ENCODE measurements at places on chromosomes 7 and 10.

GRCh38 chr7:159031750-159032149 is 112.9 kb downstream of the VIPR2 start:
- ATAC-seq: no peak

GRCh38 chr10:132884691-132885271 is 57.6 kb downstream of the CFAP46 start:
- no peak for ATAC-seq

DNA sequence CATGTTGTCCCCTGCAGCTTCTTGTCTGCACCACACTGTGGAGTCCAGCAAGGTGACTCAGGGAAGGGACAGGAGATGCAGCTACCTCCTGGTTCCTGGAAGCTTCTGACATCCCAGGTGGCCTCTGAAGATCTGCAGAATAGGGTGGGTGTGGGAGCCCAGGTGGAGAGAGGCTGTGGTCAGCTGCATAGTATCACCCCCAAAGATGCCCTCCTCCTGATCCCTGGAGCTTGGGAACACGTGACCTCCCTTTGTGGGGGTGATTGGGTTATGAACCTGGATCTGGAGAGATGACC is 25.4 kb downstream of the CALML3 start:
- ATAC-seq: no peak

DNA sequence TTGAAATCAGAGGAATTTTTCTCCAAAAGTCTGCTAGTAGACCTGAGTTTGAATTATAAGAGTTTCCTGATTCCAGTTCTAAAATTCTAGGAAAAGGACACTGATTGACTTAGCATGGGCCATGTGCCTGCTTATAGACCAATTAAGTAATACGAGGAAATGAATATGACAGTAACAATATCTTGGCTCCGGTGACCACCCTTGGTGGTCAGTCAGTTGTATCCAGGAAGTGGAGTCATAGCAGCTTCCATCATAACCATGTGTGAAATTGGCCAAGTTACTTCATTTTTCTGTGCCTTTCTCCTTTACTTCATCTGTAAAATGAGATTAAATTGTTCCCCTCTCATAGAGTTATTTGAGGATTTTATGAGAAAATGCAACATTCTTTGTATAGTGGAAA is 66.9 kb downstream of the MTPAP start:
- ATAC-seq: no peak

DNA sequence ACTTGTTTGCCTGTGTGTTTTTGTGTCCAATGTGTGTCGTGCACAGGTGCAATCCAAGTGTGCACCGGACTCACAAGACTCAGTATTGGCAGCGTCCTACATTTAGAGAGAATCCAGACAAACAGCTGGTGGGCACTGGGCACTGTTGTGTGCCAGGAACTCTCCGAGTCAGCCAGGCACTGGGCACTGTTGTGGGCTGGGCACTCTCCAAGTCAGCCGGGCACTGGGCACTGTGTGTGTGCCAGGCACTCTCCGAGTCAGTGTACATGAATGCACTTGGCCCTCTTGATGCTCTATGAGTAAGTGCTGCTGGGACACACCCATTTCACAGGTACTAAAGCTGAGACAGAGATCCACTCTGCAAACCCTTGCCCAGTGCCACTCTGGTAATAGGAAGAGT is 303.5 kb downstream of the PTPRN2 start:
- ATAC-seq: no peak

- no peak for ATAC-seq
Measured at GRCh38 chr7:127250312-127251035, 2.3 kb downstream of the GRM8 start.

- ATAC-seq: no peak
Measured at GRCh38 chr7:135792363-135792668, 43.7 kb upstream of the FAM180A start.

- no peak for ATAC-seq
Measured at GRCh38 chr10:132687893-132688579, 97.9 kb downstream of the NKX6-2 start.

GRCh38 chr7:158301207-158301606 is 286.4 kb downstream of the PTPRN2 start:
- no peak for ATAC-seq

DNA sequence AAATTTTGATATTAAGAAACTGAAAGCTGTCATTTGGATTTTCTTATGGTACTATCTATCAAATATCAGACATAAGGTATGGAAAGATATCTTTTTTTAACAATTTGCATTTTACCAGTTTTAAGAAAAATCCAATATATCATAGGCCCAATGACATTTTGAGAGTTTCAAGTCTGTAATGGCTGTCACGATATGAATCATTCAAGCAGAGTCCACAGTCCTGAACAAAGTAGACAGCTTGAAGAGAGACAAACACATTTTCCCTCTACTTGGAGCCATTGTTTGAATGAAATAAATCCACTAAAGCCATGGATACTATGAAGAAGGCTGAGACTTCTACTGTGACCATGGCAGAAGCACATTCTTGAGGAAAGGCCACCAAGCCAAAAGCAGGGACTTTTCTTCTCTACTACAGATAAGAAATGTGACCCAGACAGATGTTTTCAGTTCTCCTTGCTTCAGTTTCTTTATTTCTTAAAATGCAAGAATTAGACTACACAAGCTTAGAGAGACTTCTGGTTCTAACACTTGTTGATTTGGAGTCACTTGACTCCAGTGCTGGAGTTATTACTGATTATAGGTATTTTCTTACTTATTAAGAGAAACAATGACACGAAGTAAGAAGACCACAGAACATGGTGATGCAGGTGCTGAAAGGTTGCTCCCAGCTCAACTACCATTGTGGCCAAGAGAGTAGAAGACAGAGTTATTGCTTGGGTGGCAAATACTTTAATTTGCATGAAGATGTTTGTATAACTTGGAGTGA is 429.1 kb downstream of the KIF20B start:
- peak; percentile 78 for ATAC-seq

DNA sequence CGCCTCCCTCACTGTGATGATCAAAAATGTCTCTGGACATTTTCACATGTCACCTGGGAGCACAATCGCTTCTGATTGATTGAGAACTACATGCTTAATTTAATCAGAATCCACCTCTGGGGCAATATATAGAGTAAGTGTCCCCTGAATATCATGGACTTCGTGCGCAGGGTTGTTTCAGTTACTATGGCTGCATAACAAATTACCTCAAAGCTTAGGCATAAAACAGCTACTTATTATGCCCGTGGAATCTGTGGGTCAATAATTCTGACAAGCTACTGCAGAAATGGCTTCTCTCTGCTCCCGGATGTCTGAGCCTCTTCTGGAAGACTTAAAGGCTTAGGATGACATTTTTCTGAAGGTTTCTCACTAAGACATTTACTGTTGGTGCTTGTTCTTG is 334.4 kb downstream of the GPR158 start:
- ATAC-seq: no peak

All from stimulated activated memory B cell treated with anti-CD40 and anti-IgM and Interleukin-4, amounts not matched to agents 10 μg/mL and 1 μg/mL and 100 μg/mL, for 72 hours (primary cell).